ENCODE measurements at places on chromosomes 13 and 19.

- no peak for DNase-seq
These were observed 14.7 kb downstream of the RAP2A start for GRCh38 chr13:97448503-97449251.

DNA sequence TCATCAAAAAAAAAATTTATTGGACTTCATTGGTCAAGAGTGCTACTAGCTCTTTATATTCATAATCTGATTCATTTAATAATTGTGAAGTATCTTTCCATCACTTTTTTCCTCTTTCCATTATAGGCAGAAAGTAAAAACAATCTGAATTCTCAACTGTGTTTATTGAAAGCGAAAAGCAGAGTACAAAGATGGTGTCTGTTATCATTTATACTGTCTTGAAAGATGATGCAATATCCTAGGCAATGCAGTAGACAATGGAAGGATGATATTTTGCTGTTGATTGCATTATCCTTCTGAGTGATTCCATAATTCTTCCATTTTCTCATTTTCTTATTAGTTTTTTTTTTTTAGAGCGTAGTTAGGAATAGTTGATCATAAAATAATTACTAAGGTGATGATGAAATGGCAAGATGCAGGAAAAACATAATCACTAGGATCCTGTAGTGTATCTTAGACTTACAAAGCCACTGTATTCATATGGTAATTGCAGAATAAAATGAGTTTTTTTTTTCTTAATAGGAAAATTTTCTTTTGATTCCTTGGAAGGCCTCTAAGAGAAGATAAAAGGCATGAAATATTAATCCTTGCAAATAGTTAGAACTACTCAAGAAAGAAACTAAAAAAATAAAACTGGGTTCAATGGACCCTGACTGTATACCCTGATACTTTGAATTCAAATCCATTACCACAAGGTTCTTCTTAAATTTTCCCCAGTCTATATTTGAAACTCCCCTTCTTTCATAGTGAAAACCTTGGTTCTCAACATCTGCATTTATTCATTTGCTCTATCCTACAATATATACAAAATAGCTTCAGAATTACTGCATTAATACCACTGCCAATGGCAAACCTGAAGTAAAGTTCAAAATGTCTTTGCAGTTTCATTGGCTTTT, 11.6 kb downstream of the URI1 start:
- DNase-seq = no peak

GRCh38 chr19:33477781-33478180, 43.8 kb downstream of the PEPD start:
- no peak for DNase-seq

- DNase-seq = no peak
These were observed 2.0 kb downstream of the GJB2 start for GRCh38 chr13:20190481-20191310.

GRCh38 chr13:105220063-105220462, 1315.4 kb downstream of the EFNB2 start:
- DNase-seq = no peak

Data from memory B cell (primary cell).